ENCODE measurements at places on chromosomes 7 and 10. TPM values are rescaled to one million over a fixed set of nuclear protein-coding genes. Genes with fewer than 3 reads are reported as not detected.

ZNF248 gene
- polyA plus RNA-seq: 3.4 TPM

ACSL5 gene
- polyA plus RNA-seq: 1.0 TPM

EPHB4 gene
- 30.5 TPM for polyA plus RNA-seq

GPR141 gene
- not detected for polyA plus RNA-seq

AIMP2 gene
- 74.9 TPM for polyA plus RNA-seq

All from BJ (cell line).